Stimulated activated CD8-positive, alpha-beta memory T cell treated with anti-CD3 and anti-CD28 coated beads, Interleukin-2, amount 100 ng/mL, for 48 hours (primary cell): ENCODE measurements at places on chromosomes 5 and 9.

DNA sequence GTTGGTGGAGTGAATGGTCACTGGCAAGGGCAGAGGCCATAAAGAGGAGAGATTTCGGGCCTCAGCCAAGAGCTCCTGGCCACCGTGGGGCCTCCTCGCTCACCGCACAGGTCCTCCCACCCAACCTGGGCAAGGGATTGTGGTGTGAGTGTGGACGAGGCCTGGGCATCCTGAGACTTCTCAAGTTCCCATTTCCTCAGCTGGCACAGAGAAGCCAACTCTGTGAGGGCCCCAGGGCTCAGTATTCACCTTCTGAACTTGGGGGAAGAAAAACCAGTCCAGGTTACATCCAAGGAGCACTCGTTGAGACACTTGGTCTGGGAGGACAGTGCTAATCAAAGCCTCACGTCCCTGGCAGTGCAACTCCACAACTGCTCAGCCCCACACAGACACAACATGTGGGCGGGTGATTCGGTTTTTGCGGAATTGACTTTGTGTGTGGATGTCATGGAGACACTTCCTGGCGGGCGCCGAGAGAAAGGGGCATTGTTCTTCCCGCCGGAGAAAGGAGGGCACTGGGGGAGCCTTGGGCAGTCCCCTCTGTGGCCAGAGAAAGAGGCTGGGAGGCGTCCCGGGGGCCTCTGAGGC, 28.5 kb upstream of the NKD2 start:
- DNase-seq, result no peak

- DNase-seq, result no peak
These were observed 90.6 kb upstream of the MIER3 start for GRCh38 chr5:57042524-57042931.

- no peak for DNase-seq
These were observed 187.8 kb downstream of the NR3C1 start for GRCh38 chr5:143215690-143216089.

GRCh38 chr9:134210908-134211810, 46.8 kb upstream of the RNU6ATAC start:
- no peak for DNase-seq

DNA sequence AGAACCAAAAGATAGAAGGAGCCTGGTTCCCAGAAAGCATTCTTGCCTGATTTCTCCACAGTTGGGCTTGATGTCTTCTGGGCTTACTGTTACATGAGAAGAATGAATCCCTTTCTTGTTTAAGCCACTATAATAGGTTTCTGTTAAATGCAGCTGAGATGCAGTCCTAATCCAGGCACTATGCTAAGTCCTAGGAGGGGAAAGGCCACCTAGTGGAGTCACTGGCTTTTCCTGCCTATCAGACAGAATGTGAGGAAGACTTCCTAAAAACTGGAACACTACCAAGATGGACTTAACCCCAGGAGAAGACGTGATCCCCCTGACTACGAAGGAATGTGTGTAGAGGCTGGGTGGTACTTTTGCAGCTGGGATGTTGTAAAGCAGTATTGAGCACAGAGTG, 34.3 kb upstream of the FSD1L start:
- no peak for DNase-seq

DNA sequence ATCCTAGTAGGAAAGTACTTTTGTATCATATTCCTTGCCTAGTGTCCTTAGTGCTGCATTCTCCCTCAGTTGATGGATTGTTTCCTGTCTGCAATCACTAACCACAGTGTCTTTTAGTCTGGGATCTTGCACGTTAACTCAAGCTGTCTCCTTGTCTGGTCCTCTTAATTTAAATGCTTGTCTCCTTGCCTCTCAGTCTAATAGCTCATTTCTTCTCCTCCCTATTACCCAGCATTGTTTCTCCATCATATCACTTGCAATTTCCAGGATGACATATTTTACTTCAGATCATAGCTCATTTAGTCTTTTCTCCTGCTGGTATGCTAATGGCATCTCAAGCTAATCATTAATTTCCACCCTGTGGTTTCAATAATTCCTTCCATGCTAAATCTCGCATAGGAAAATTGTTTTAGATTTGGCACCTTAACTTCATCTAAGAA, 2052.0 kb upstream of the C9orf72 start:
- DNase-seq, result no peak

GRCh38 chr5:2001300-2001699, 118.6 kb upstream of the IRX4 start:
- DNase-seq, result no peak

- no peak for DNase-seq
These were observed 38.9 kb downstream of the CDH6 start for GRCh38 chr5:31232273-31232888.
